Fibroblast of skin of abdomen (primary cell): ENCODE measurements at places on chromosomes 1 and 21.

DNA sequence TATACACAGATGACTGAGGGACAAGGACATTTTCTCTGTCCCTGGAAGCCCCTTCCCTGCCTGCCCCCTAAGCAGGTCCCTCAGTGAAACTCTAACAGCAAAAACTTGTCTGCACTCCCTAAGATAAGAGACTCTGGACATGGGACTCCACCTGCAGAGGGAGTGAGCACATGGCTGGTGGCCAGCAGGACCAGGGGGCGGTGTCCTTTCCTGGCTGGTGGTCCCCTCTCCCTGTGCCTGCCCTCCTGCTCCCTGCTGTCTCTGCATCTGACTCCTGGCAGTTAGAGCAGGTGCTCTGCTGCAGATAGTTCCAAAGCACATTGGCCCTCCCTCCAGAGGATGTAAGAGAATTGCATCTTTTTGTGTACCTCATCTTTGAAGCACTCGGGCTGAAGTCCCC, 215.5 kb downstream of the GRIK3 start:
- no peak for DNase-seq

GRCh38 chr1:247469141-247469535, 11.2 kb upstream of the OR2B11 start:
- no peak for DNase-seq

GRCh38 chr1:201556841-201557571, 18.1 kb downstream of the NAV1 start:
- no peak for DNase-seq

DNA sequence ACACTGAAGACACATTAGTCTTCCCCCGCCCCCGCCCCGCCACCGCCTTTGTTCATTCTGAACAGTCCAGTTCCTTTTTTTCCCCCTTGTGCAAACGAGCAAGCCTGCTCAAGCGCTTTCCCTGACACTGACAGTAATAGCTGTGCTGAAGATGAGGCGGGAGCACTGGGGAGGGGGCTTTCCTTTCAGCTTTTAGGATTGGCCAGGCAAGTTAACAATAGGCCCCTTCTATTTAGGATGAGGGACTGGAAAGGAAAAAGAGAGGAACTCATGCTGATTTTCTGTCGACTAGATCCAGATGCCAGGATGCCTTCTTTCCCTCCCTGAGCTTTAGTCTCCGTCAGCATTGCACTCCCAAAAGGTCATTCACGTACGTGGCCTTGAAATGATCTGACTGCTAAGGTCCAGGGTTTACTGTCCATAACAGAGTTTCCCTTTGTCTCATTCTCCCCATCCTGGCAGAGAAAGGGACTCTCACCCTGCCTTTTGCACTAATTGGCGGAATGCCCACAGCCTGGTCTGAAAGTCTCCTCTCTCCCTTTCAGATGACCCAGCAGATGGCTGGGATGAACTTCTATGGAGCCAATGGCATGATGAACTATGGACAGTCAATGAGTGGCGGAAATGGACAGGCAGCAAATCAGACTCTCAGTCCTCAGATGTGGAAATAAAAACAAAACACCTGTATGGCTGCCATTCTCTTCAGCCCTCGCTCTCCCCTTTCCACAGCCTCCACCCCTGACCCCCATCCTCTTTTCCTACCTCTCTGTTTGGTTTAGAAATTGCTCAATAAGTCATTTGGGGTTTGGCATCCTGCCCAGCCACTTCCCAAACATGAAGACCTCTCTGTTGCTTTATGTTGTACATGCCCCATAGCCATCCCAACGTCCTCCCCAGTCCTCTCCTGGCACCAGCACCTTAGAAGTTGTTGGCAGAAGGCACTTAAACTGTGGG, 28.6 kb upstream of the ZFP69B start:
- DNase-seq = peak; percentile 21

GRCh38 chr1:165927169-165927568, 99.8 kb downstream of the UCK2 start:
- no peak for DNase-seq

- no peak for DNase-seq
These were observed 77.8 kb downstream of the DRAM2 start for GRCh38 chr1:111062081-111062480.

GRCh38 chr21:44951186-44951915, 11.5 kb downstream of the SLX9 start:
- no peak for DNase-seq

- no peak for DNase-seq
These were observed 26.8 kb downstream of the ALDH9A1 start for GRCh38 chr1:165671526-165671925.

GRCh38 chr1:89523572-89524368, 859 bp upstream of the LRRC8B start:
- no peak for DNase-seq

DNA sequence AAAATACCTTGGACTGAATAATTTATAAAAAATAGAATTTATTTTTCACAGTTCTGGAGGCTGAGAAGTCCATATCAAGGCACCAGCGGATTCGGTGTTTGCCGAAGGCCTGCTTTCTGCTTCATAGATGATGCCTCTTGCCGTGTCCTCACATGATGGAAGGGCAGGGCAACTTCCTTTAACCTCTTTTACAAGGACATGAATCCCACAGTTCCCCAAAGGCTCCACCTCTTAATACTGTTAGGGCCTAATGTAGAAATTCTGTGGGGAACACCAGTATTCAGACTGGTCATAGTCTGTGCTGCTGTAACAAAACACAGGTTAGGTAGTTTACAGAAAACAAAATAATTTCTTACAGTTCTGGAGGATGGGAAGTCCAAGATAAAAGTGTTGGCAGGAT, 25.9 kb downstream of the DYRK1A start:
- DNase-seq = no peak

- DNase-seq = no peak
These were observed 1186.6 kb downstream of the MRPL39 start for GRCh38 chr21:24420689-24421088.

- peak; percentile 6 for DNase-seq
These were observed 620.9 kb downstream of the PLPP3 start for GRCh38 chr1:55958498-55958897.

DNA sequence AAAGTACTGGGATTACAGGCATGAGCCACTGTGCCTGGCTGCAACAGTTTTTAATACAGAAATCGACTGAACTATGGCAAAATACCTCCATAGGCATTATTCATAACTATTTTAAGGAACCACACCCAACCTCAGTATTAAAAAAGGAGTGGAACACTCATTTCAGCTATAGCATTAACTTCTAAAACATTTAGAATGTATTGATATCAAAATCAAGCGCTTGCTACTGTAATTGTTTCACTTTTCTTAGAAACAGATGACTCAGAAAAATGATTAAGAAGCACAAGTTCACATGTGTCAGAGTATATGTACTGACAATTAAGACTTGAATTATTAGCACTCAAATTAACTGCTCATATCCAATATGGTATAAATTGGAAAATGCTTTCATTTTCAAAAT, 15.1 kb downstream of the AIDA start:
- no peak for DNase-seq

DNA sequence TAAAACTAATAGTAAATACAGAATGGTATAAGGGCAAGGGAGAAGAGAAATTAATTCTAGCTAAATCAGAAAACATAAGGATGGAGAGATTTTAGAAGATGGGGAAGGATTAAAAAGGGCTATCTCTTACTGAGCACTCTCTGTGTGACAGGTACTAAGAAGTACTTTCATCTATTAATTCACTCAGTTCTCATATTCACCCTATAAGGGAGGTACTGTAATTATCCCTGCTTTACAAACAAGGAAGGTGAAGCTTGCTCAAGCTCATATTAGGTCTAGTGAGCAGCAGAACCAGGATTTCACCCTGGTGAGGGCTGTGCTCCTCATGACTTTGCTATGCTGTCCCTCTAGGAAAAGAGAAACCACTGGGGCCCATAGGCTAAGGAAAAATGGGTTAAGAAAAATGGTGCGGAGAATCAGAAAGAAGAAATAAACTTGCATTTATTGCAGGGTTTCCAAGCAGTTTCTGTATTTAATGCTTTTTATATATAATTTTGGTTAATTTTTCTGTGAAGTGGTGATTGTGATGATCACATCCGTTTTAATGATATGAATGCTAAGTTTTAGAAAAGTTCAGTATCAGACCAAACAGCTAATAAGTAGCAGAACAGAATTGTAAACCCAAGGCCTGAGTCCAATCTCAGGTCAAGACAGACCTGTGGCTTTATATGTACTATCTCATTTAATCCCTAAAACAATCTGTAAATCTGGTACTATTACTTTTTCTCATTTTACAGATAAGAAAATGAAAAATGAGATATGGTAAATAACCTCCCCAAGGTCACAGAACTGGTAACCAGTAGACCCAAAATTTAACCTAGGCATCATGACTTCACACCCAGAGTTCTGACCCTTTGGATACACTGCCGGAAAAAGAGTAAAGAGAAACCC, 1.7 kb downstream of the PCNX2 start:
- peak; percentile 6 for DNase-seq

DNA sequence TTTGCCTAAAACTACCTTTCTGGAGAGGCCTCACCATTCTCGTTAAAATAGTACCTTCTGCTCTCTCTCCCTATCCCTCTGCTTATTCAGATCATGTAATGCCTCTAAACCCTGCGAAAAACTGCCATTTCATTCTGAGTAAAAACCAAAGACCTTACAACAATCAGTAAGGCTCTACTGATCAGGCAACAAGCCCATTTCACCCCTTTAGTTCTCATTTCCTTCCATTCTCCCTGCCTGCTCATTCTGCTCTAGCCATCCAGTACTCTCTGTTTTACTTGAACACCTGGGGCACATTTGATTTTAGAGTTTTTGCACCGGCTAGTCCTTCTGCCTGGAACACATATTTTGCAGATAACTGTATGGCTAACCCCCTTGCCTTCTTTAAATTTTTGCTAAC, 187.8 kb downstream of the COQ8A start:
- no peak for DNase-seq

DNA sequence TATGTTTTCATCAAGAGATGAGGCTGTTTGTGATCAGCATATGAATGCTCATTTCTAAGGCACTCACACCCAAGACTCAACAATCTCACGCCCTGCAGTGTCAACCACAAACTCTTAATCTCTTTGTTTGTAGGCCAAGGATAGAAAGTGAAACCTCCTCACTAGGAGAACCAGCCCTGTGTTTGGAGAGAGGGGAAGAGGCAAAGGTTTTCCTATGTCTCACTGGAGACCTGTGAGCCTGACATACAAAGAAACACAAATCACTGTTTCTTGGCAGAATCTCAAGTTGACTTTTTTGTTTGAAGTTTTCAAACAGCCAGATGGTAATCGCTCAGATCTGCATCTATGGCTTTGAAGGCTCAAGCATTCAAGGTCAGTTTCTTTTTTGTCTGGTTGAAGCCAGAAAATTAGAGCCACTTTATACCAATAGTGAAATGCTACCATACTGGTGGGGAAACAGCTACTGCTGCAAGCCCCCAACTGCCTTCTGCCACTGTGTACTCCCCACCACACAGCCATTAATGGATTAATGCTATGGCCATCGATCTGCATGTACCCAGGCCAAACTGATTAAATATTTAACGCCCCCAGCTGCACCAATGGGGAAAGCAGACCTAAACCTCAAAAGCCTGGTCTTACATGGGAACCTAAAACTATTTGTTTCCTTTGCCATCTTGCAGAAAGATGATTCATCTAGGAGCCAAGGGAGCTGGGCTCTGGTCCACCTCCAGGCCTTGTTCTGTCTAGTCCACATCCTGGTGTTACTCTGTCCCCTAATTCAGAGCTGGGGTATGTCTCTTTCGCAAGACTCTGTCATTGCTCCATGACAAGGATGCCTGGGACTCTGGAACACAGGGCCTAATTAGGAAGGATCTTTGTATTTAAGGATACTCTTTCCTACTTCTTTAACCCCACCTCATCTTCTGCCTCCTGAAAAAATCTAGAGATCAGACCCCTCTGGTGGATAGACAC, 16.3 kb downstream of the PDZK1 start:
- DNase-seq = peak; percentile 83

DNA sequence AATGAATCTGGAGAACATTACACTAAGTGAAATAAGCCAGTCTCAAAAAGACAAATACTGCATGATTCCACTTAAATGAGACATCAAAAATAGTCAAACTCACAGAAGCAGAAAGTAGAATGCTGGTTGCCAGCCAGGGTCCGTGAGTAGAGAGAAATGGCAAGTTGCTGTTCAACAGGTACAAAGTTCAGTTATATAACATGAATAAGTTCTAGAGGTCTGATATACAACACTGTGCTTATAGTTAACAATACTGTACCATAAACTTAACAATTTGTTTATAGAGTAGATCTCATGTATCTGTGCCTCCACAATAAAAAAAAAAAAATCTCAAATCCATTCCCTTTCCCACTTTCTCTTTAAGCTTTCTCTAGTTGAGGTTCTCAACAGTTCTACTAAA, 83.5 kb downstream of the DENND1B start:
- DNase-seq = no peak

DNA sequence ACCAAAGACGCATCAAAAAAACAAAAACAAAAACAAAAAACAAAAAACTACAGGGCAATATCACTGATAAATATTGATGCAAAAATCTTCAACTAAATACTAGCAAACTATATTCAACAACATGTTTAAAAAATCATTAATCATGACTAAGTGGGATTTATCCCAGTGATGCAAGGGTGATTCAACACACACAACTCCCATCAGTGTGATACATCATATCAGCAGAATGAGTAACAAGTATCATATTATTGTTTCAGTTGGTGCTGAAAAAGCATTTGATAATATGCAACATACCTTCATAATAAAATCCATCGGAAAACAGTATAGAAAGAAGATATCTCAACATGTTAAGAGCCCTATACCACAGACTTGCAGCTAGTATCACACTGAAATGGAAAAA, 953.0 kb downstream of the AMY1C start:
- DNase-seq = peak; percentile 14

- peak; percentile 48 for DNase-seq
These were observed 36.3 kb upstream of the IL10 start for GRCh38 chr1:206808615-206809014.

- no peak for DNase-seq
These were observed 95.6 kb downstream of the NTMT2 start for GRCh38 chr1:170241266-170241851.

DNA sequence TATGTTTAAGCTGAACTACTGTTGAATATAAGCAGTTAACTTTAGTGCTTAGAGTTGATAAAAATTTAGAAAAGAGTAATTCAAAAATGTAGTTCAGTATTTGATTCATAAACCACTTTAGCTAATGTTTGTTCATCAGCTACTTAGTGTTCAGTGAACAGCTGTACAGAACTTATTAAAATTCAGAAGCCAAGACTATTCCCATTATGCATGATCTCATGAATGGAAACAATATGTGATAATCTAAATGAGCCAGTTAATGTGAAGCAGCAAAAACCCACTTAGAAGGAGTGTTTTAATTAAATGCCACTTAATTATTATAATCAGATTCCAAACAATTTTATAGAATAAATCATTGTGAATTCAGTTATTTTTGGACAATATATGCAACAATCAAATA, 92.9 kb upstream of the NEGR1 start:
- no peak for DNase-seq
